Chondrocyte (in vitro differentiated cells): ENCODE measurements at places on chromosomes 12 and 14. TPM values are rescaled to one million over a fixed set of nuclear protein-coding genes. Genes with fewer than 3 reads are reported as not detected.

GRCh38 chr14:36313206-36313605 is 7.2 kb downstream of the MBIP start:
- no peak for DNase-seq

- no peak for DNase-seq
Observed at GRCh38 chr12:89760783-89761182, 52.1 kb upstream of the ATP2B1 start.

GRCh38 chr12:52633383-52633782 is 15.0 kb upstream of the KRT73 start:
- no peak for DNase-seq

GRCh38 chr12:82124711-82125380 is 233.3 kb downstream of the CCDC59 start:
- DNase-seq: no peak

The SLC4A8 gene
- total RNA-seq: 2.4 to 5.4 TPM (median 2.7 TPM) in 3 replicates

The TC2N gene
- 9.1 to 14.4 TPM (median 11.2 TPM) in 3 replicates for total RNA-seq
